IPS DF 6.9 (cell line): ENCODE measurements at places on chromosomes 13 and 19.
A peak's percentile ranks its signal among the peaks of the same experiment; 100 is the strongest.

DNA sequence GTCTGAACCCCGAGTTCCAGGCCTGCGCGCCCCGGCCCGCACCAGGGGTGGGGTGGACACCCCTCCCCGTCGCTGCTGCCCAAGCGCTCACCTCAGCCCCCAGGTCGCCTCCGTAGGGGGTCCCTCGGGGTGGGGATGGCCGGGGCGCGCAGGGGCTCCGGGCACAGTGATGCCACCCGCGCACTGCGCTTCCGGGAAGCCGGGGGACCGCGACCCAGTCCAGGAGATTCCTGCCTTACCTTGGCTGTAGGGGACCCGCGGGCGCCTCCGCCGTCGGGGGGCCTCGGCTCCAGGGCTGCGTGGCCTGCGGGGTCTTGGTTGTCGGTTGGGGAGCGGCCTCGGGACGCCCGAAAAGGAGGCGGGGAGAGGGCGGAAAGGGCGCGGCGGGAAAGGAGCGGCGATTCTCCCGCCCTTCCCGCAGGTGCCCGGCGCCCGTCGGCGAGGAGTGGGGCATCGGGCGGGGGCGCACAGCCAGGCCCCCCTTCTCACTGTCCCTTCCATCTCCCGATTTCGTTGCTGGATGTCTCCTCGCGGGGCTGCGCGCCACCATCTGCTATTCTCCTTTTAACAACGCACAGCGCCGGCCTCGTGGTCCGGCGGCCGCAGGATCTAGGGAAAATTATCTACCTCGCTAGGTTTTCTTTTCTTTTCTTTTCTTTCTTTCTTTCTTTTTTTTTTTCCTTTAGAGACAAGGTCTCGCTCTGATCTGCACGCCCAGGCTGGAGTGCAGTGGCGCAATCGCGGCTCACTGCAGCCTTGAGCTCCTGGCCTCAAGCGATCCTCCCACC is at the start of gene KEAP1:
Gene KEAP1 (minus strand): TSS at position 355 of the 788 bp plus-strand sequence. CDS start 3,323 bp downstream, outside the sequence.
- no peak for DNase-seq
- no peaks in the 10 kb centered on the region for H3K27me3 ChIP-seq
- peak within 1 kb of the TSS; percentile 76 for H3K4me3 ChIP-seq
- peaks cover 7% of the 10 kb centered on the region; the same call in 1 of the 2 replicates for H3K36me3 ChIP-seq
- H3K27ac ChIP-seq: no peak within 1 kb of the TSS
- peaks cover 4% of the 10 kb centered on the region for H3K4me1 ChIP-seq

GRCh38 chr19:58511353-58512208 is at the start of gene SLC27A5:
TSS of gene SLC27A5 (minus strand) at chr19:58511992. CDS start at chr19:58511955, 37 bp downstream.
- H3K36me3 ChIP-seq: no peaks in the 10 kb centered on the region
- H3K4me3 ChIP-seq: no peak within 1 kb of the TSS; the same call in 1 of the 2 replicates
- H3K4me1 ChIP-seq: peaks cover 4% of the 10 kb centered on the region; the same call in 1 of the 2 replicates
- H3K27ac ChIP-seq: no peak within 1 kb of the TSS
- no peaks in the 10 kb centered on the region for H3K27me3 ChIP-seq
- no peak for DNase-seq

GRCh38 chr19:29323440-29324290 is 110.7 kb upstream of the UQCRFS1 start:
- no peak overlapping the region for H3K4me3 ChIP-seq
- H3K27me3 ChIP-seq: no peaks in the 10 kb centered on the region
- no peaks in the 10 kb centered on the region for H3K36me3 ChIP-seq
- no peak overlapping the region for H3K27ac ChIP-seq
- peaks cover 2% of the 10 kb centered on the region; the same call in 1 of the 2 replicates for H3K4me1 ChIP-seq

DNA sequence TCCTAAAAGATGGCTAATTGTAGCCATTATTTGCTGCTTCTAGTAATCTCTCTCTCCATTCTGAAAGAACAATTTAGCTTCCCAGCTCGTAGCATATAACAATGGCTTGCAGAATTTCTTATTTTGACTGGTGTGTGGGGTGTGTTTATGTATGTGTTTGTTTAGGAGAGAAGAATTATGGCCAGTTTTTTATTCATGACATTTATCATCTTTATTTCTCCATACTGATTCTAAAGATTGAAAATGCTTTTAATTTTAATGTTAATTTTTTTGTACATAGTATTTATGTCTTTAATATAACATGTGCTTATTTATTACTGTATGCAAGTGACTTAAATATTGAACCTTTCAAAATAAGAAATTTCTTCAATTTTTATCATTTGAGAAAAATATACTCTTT is 115.8 kb upstream of the TMTC4 start:
- no peaks in the 10 kb centered on the region for H3K36me3 ChIP-seq
- H3K27me3 ChIP-seq: no peaks in the 10 kb centered on the region
- no peak overlapping the region for H3K4me3 ChIP-seq

- no peak for DNase-seq
- peaks cover 3% of the 10 kb centered on the region; the same call in 1 of the 2 replicates for H3K4me1 ChIP-seq
- H3K27ac ChIP-seq: no peak overlapping the region
- peak overlapping the region; percentile 36; the same call in 1 of the 2 replicates for H3K4me3 ChIP-seq
Measured at GRCh38 chr19:10431943-10432735, 11.8 kb downstream of the PDE4A start.

- DNase-seq: no peak
- no peak overlapping the region for H3K27ac ChIP-seq
- H3K36me3 ChIP-seq: no peaks in the 10 kb centered on the region
- H3K4me3 ChIP-seq: no peak overlapping the region
Measured at GRCh38 chr13:26501641-26502040, 55.8 kb upstream of the WASF3 start.

DNA sequence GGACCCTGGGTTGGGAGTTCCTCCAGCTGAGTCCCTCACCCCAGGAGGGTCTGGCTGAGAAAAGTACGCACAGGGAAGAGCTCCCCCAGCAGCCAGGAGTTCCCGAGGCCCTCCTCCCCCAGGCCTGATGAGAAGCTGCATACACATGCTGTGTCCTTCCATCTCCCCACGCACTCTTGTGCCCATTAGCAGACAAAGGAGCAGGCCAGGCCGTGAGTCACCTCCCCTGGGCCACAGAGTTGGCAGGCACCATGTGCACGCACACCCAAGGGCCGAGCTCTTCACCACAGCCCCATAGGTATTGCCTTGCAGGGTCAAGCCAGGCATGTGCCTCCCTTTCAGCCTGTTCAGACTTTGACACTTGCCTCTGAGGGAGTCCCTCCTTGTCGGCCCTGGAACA is 17.5 kb downstream of the MAU2 start:
- no peak overlapping the region for H3K4me3 ChIP-seq
- no peaks in the 10 kb centered on the region for H3K4me1 ChIP-seq
- no peak for DNase-seq
- H3K27me3 ChIP-seq: no peaks in the 10 kb centered on the region
- H3K27ac ChIP-seq: no peak overlapping the region

- H3K27me3 ChIP-seq: no peaks in the 10 kb centered on the region
- H3K36me3 ChIP-seq: no peaks in the 10 kb centered on the region
- DNase-seq: no peak
- H3K27ac ChIP-seq: no peak overlapping the region
Measured at GRCh38 chr13:102018716-102019115, 383.1 kb downstream of the FGF14 start.

DNA sequence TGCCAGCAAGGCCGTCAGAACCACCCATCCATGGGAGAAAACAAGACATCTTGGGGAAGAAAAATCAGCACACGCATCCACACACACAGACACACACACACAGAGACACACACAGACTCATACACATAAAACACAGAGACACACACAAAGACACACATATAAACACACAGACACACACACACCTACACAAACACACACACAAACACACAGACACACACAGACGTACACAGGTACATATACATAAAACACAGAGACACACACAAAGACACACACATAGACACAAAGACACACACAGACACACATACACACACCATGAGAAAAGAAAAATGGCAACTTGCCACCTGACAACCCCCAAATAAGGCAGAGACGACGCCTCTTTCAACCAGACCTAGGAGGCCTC is 40.6 kb downstream of the ZIC5 start:
- H3K36me3 ChIP-seq: no peaks in the 10 kb centered on the region
- no peaks in the 10 kb centered on the region for H3K4me1 ChIP-seq
- H3K27me3 ChIP-seq: no peaks in the 10 kb centered on the region
- H3K27ac ChIP-seq: no peak overlapping the region

GRCh38 chr13:67713571-67713970 is 483.4 kb upstream of the PCDH9 start:
- no peak overlapping the region for H3K27ac ChIP-seq
- no peak overlapping the region for H3K4me3 ChIP-seq
- no peaks in the 10 kb centered on the region for H3K36me3 ChIP-seq
- no peaks in the 10 kb centered on the region for H3K4me1 ChIP-seq
- DNase-seq: no peak

- no peak overlapping the region for H3K27ac ChIP-seq
- no peak overlapping the region for H3K4me3 ChIP-seq
- H3K36me3 ChIP-seq: no peaks in the 10 kb centered on the region
Measured at GRCh38 chr13:25876247-25876646, 175.6 kb downstream of the SHISA2 start.

DNA sequence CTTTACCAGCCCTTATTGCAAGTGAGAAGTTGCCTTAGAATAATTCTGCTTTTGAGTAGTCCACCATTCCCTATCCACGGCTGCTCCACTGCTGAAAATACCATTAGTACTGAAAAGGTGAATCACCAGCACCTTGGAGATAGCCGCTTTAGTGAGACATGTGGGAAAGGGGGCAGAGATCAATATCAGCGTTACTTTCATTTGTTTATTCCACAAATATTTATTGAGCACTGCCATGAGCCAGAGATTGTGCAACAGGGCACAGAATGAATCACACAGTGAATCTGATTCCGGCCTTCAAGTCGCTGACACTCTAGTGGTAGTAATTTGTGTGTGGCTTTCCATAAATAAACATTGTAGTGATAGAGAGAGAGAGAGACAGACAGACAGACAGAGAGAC is 31.5 kb upstream of the MYO16 start:
- no peak overlapping the region for H3K27ac ChIP-seq
- no peaks in the 10 kb centered on the region for H3K4me1 ChIP-seq
- no peak for DNase-seq

DNA sequence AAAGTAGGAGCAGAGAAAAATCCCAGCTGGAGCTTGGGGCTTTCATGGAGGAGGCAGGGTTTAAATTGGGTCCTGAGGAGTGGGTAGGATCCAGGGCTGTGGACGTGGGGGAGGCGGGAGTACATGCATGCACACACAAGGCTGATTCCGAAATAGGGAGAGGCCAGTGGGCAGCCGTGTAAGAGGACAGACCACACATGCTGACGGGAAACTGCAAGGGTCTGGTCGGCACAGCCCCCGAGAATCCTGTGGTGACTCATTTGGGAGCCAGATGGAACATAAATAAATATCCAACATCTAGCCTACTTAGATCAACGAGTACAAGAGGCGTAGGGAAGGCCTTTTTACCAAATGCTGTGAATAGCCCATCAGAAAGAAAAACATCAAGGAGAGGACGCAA is 216.3 kb upstream of the ZNF507 start:
- no peaks in the 10 kb centered on the region for H3K27me3 ChIP-seq
- no peaks in the 10 kb centered on the region; the same call in 1 of the 2 replicates for H3K4me1 ChIP-seq
- H3K36me3 ChIP-seq: no peaks in the 10 kb centered on the region
- no peak overlapping the region for H3K27ac ChIP-seq

DNA sequence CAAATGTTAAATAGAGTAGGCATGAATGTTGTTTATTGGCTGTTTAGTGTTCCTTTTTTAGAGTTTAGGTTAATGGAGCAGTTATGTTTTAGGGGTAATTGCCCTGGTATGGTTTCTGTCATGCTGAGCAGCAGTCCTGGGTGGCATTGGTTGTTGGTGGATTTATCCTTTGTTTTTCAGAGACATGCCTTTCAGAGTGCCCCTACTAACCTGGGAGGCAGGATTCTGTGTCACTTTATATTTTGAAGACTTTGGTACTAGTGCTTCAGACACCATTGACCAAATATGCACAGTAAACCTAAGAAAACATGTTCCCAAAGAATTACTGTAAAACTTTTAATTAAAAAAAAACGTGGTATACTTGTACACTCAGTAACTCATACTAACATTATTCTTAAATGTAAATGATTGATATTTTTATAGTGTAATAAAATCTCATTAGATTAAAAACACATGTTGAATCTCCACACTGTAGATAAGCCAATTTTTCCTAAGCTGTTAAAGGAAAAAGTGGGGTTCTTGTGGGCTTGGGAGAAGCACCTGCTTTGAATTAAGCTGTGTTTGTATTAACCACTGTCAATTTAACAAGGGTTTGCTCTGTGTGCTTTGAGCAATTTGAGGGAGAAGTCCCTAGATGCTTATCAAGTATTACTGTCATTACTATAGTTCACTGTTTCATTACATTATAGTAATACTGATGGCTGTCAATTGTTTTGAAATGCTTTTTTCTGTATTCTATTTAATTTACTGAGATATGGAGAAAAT is 133.2 kb downstream of the LMO7 start:
- DNase-seq: no peak
- H3K4me1 ChIP-seq: no peaks in the 10 kb centered on the region
- H3K4me3 ChIP-seq: no peak overlapping the region
- H3K27me3 ChIP-seq: no peaks in the 10 kb centered on the region

DNA sequence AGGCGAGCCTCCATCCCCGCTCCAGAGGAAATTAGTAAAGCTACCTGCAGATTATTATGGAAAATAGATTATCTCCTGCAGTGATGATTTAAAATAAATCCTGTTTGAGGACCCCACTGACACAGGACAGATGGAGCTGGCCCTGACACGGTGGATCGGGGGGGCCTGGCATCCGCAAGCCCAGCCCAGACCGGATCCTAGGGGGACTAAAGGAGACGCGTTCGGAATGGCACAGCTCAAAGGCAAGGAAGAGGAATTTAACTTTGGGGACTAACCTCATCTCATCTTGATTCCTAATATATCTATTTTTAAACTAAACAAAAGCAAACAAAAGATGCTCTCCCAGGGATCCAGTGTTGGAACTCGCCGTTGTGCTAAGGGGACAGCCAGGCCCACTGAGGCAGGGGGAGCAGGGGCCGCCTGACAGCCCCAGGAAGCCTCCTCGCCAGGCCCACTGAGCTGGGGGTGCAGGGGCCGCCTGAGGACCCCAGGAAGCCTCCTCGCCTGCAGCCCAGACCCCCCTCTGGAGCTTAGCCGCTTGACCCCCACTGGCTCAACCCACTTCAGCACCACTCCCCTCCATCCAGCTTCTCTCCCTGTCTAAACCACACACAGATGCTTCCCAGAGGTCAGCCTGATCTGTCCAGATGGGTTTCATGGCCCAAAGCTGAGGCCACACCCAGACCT is 78.6 kb downstream of the SPACA7 start:
- no peak overlapping the region for H3K27ac ChIP-seq
- H3K27me3 ChIP-seq: no peaks in the 10 kb centered on the region
- DNase-seq: no peak
- no peaks in the 10 kb centered on the region; the same call in 1 of the 2 replicates for H3K36me3 ChIP-seq
- H3K4me3 ChIP-seq: no peak overlapping the region

GRCh38 chr19:42553292-42554045 is 25.2 kb upstream of the CEACAM1 start:
- DNase-seq: no peak
- H3K4me1 ChIP-seq: peaks cover 4% of the 10 kb centered on the region; the same call in 1 of the 2 replicates
- H3K27ac ChIP-seq: no peak overlapping the region
- H3K27me3 ChIP-seq: no peaks in the 10 kb centered on the region
- H3K4me3 ChIP-seq: no peak overlapping the region

DNA sequence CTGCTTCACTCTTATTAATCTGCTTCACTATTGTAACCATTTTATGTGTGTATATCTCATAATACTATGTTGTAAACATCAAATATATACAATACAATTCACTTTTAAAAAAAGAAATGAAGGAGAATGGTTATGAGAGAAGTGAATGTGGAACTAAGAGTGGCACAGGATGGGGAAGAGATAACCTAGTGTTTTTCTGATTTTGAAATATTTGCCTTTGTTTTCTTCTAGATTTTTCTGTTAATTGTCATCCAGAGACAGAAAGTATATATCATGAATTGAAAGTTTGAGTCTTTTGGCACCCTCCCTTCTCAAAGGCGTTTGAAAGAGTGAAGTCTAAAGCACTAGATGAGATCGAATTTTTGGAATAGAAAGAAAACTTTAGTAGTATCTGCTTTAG is 2.8 kb downstream of the DNAJC3 start:
- H3K36me3 ChIP-seq: no peaks in the 10 kb centered on the region
- peaks cover 3% of the 10 kb centered on the region for H3K4me1 ChIP-seq
- H3K27me3 ChIP-seq: no peaks in the 10 kb centered on the region
